A549 treated with CORT108297 at 1 μM for 4 hours (cell line): ENCODE measurements at places on chromosomes 4 and X. TPM values are rescaled to one million over a fixed set of nuclear protein-coding genes. Genes with fewer than 3 reads are reported as not detected.

The TEX11 gene
- not detected in 5 replicates for total RNA-seq

The CLDN34 gene
- not detected in 5 replicates for total RNA-seq

The DUX4 gene
- total RNA-seq = not detected in 5 replicates

The TCP11X1 gene
- not detected in 5 replicates for total RNA-seq

The SORBS2 gene
- total RNA-seq = 0.02 to 0.31 TPM (median 0.22 TPM) in 5 replicates

The IL13RA1 gene
- total RNA-seq = 44.5 to 58.2 TPM (median 49.6 TPM) in 5 replicates

The MPP1 gene
- 16.7 to 17.9 TPM (median 17.5 TPM) in 5 replicates for total RNA-seq

The MAGEC1 gene
- total RNA-seq = 0.02 to 0.03 TPM (median 0.03 TPM) in 3 of 5 replicates, not detected in the others

The ERCC6L gene
- total RNA-seq = 11.1 to 15.1 TPM (median 12.4 TPM) in 5 replicates

The KLHL8 gene
- total RNA-seq = 3.9 to 6.0 TPM (median 4.8 TPM) in 5 replicates

The MAP3K15 gene
- total RNA-seq = 1.8 to 2.4 TPM (median 1.9 TPM) in 5 replicates

The CAPN6 gene
- total RNA-seq = not detected in 5 replicates

The SULT1B1 gene
- 0.01 to 0.05 TPM (median 0.03 TPM) in 4 of 5 replicates, not detected in the other for total RNA-seq

The FRMPD4 gene
- total RNA-seq = 0.02 to 0.07 TPM (median 0.03 TPM) in 5 replicates

The GPC4 gene
- 0.02 to 0.06 TPM (median 0.02 TPM) in 3 of 5 replicates, not detected in the others for total RNA-seq

The MAGEC3 gene
- total RNA-seq = not detected in 5 replicates

The STARD8 gene
- total RNA-seq = 1.3 to 1.9 TPM (median 1.5 TPM) in 5 replicates

The PITX2 gene
- 0.97 to 1.2 TPM (median 1.1 TPM) in 5 replicates for total RNA-seq

The CLIC2 gene
- 0.07 to 0.12 TPM (median 0.08 TPM) in 5 replicates for total RNA-seq

The MAGEA3 gene
- 2.5 to 4.4 TPM (median 3.3 TPM) in 5 replicates for total RNA-seq

The BGN gene
- not detected in 5 replicates for total RNA-seq

The OCRL gene
- 19.1 to 25.7 TPM (median 23.9 TPM) in 5 replicates for total RNA-seq

The NUDT10 gene
- 0.42 to 0.64 TPM (median 0.46 TPM) in 5 replicates for total RNA-seq

The DKK2 gene
- total RNA-seq = not detected in 5 replicates

The MAGIX gene
- total RNA-seq = 1.7 to 4.5 TPM (median 3.3 TPM) in 5 replicates

The GLUD2 gene
- 2.6 to 3.1 TPM (median 2.9 TPM) in 5 replicates for total RNA-seq

The CPLX1 gene
- 0.38 to 0.86 TPM (median 0.60 TPM) in 5 replicates for total RNA-seq

The SMARCA1 gene
- total RNA-seq = 30.4 to 58.0 TPM (median 42.6 TPM) in 5 replicates

The FRMD7 gene
- total RNA-seq = not detected in 5 replicates

The RADX gene
- 0.03 to 0.12 TPM (median 0.04 TPM) in 5 replicates for total RNA-seq
